HFFc6 (cell line): ENCODE measurements at places on chromosomes 5 and 9. TPM values are rescaled to one million over a fixed set of nuclear protein-coding genes. Genes with fewer than 3 reads are reported as not detected.
A peak's percentile ranks its signal among the peaks of the same experiment; 100 is the strongest.

DNA sequence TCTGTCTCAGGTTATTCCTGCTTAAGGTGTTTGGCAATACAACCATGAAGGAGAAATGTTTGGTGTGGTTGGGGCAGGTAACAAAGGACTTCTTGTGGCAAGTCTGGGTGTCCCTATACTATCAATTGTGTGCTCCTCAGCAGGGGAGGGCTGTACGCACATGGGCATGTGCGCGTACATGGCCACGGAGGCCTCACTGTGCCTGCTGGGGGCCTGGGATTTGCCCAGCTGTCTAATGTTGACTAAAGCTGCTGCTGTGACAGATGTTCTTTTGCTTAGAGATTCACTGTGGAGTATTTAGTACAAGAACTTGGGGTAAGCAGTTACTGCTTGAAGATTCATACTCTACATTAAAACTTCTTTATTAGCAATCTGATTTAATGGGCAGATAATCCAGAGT, 97.5 kb downstream of the HSPA4 start:
- H3K4me3 ChIP-seq = no peak overlapping the region
- no peaks in the 10 kb centered on the region for H3K4me1 ChIP-seq
- peaks cover 28% of the 10 kb centered on the region for H3K27me3 ChIP-seq
- DNase-seq = no peak
- no peak overlapping the region for H3K27ac ChIP-seq
- H3K36me3 ChIP-seq = no peaks in the 10 kb centered on the region

The RASEF gene
- 0.09 TPM in 1 of 3 replicates, not detected in the others for total RNA-seq

The CMYA5 gene
- total RNA-seq = 0.31 and 0.50 TPM in 2 replicates

The GAS1 gene
- total RNA-seq = 5.4 to 8.8 TPM (median 7.8 TPM) in 3 replicates

The NUTM2F gene
- not detected in 3 replicates for total RNA-seq

GRCh38 chr9:19456426-19456825, 47.6 kb downstream of the ACER2 start:
- no peak for DNase-seq
- H3K4me3 ChIP-seq = no peak overlapping the region
- peaks cover 2% of the 10 kb centered on the region for H3K27me3 ChIP-seq
- H3K27ac ChIP-seq = no peak overlapping the region
- H3K36me3 ChIP-seq = no peaks in the 10 kb centered on the region
- H3K4me1 ChIP-seq = peaks cover 10% of the 10 kb centered on the region

- peaks cover 12% of the 10 kb centered on the region for H3K27me3 ChIP-seq
- peak overlapping the region; percentile 99 for H3K4me3 ChIP-seq
- DNase-seq = peak; percentile 4
- H3K36me3 ChIP-seq = peaks cover 5% of the 10 kb centered on the region
Measured at GRCh38 chr9:99823681-99824377, 2.1 kb downstream of the NR4A3 start.

- no peak overlapping the region for H3K27ac ChIP-seq
- DNase-seq = no peak
- H3K4me1 ChIP-seq = no peaks in the 10 kb centered on the region
Measured at GRCh38 chr5:76365561-76365960, 37.5 kb upstream of the IQGAP2 start.

The CDKN2B gene
- total RNA-seq = 8.2 to 11.5 TPM (median 8.4 TPM) in 3 replicates

- peaks cover 22% of the 10 kb centered on the region for H3K4me1 ChIP-seq
- H3K4me3 ChIP-seq = peak overlapping the region; percentile 52; the same call in 1 of the 2 replicates
- H3K27me3 ChIP-seq = no peaks in the 10 kb centered on the region
- H3K27ac ChIP-seq = peak overlapping the region; percentile 70
- DNase-seq = no peak
- no peaks in the 10 kb centered on the region for H3K36me3 ChIP-seq
Measured at GRCh38 chr5:75320371-75320770, 16.6 kb upstream of the HMGCR start.

DNA sequence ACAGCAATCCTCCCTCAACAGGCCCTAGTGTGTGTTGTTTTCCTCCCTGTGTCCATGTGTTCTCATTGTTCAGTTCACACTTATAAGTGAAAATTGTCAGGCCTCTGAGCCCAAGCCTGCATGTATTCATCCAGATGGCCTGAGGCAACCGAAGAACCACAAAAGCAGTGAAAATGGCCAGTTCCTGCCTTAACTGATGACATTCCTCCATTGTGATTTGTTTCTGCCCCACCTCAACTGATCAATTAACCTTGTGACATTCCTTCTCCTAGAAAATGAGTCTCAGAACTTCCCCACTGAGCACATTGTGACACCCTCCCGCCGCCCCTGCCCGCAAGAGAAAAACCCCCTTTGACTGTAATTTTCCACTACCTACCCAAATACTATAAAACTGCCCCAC, 17.4 kb upstream of the TRPC7 start:
- peaks cover 9% of the 10 kb centered on the region; the same call in 1 of the 2 replicates for H3K27me3 ChIP-seq
- H3K4me3 ChIP-seq = no peak overlapping the region
- DNase-seq = no peak
- no peak overlapping the region for H3K27ac ChIP-seq

- no peak overlapping the region for H3K27ac ChIP-seq
- no peaks in the 10 kb centered on the region for H3K36me3 ChIP-seq
- no peak for DNase-seq
- peaks cover 12% of the 10 kb centered on the region for H3K27me3 ChIP-seq
Measured at GRCh38 chr9:99561961-99562565, 259.6 kb upstream of the NR4A3 start.

- peaks cover 6% of the 10 kb centered on the region for H3K27me3 ChIP-seq
- DNase-seq = no peak
- H3K27ac ChIP-seq = no peak overlapping the region
- peaks cover 57% of the 10 kb centered on the region for H3K4me1 ChIP-seq
- no peak overlapping the region for H3K4me3 ChIP-seq
Measured at GRCh38 chr9:99399474-99399873, 177.4 kb downstream of the SEC61B start.

- DNase-seq = no peak
- no peaks in the 10 kb centered on the region for H3K36me3 ChIP-seq
- peaks cover 10% of the 10 kb centered on the region for H3K4me1 ChIP-seq
- H3K4me3 ChIP-seq = no peak overlapping the region
- peaks cover 34% of the 10 kb centered on the region for H3K27me3 ChIP-seq
Measured at GRCh38 chr9:131854334-131854733, 114.5 kb upstream of the RAPGEF1 start.

- peaks cover 16% of the 10 kb centered on the region for H3K27me3 ChIP-seq
- 0 out of 2 replicates have a peak, but pooled peaks cover 4% of the 10 kb centered on the region for H3K36me3 ChIP-seq
- no peak overlapping the region for H3K4me3 ChIP-seq
- H3K4me1 ChIP-seq = no peaks in the 10 kb centered on the region
- DNase-seq = no peak
- H3K27ac ChIP-seq = no peak overlapping the region
Measured at GRCh38 chr5:932151-932627, 39.5 kb downstream of the TRIP13 start.

GRCh38 chr5:140011297-140011802, 31.7 kb downstream of the NRG2 start:
- no peak overlapping the region for H3K27ac ChIP-seq
- H3K4me3 ChIP-seq = no peak overlapping the region
- no peaks in the 10 kb centered on the region for H3K36me3 ChIP-seq
- H3K27me3 ChIP-seq = peaks cover 17% of the 10 kb centered on the region
- no peak for DNase-seq

The ZNF782 gene
- 1.2 to 2.9 TPM (median 2.5 TPM) in 3 replicates for total RNA-seq

GRCh38 chr5:52840277-52841050, 52.7 kb downstream of the ITGA1 start:
- no peak for DNase-seq
- peaks cover 91% of the 10 kb centered on the region for H3K4me1 ChIP-seq
- peak overlapping the region; percentile 92 for H3K27ac ChIP-seq

GRCh38 chr5:146732962-146733361, 145.6 kb downstream of the PPP2R2B start:
- no peak for DNase-seq
- peaks cover 6% of the 10 kb centered on the region for H3K27me3 ChIP-seq
- peaks cover 25% of the 10 kb centered on the region for H3K4me1 ChIP-seq
- H3K27ac ChIP-seq = no peak overlapping the region
- H3K36me3 ChIP-seq = peaks cover 10% of the 10 kb centered on the region
- H3K4me3 ChIP-seq = no peak overlapping the region

GRCh38 chr5:176366232-176366894, 1.1 kb downstream of the ARL10 start:
- H3K4me1 ChIP-seq = peaks cover 25% of the 10 kb centered on the region
- H3K27ac ChIP-seq = peak overlapping the region; percentile 54
- H3K36me3 ChIP-seq = peaks cover 9% of the 10 kb centered on the region
- no peak for DNase-seq
- peak overlapping the region; percentile 78 for H3K4me3 ChIP-seq
